ENCODE measurements at places on chromosomes 6 and 20.

- DNase-seq = no peak
Observed at GRCh38 chr6:41814629-41815028, 27.1 kb downstream of the TOMM6 start.

GRCh38 chr6:55433446-55434130, 106.3 kb downstream of the GFRAL start:
- DNase-seq = peak; percentile 37

DNA sequence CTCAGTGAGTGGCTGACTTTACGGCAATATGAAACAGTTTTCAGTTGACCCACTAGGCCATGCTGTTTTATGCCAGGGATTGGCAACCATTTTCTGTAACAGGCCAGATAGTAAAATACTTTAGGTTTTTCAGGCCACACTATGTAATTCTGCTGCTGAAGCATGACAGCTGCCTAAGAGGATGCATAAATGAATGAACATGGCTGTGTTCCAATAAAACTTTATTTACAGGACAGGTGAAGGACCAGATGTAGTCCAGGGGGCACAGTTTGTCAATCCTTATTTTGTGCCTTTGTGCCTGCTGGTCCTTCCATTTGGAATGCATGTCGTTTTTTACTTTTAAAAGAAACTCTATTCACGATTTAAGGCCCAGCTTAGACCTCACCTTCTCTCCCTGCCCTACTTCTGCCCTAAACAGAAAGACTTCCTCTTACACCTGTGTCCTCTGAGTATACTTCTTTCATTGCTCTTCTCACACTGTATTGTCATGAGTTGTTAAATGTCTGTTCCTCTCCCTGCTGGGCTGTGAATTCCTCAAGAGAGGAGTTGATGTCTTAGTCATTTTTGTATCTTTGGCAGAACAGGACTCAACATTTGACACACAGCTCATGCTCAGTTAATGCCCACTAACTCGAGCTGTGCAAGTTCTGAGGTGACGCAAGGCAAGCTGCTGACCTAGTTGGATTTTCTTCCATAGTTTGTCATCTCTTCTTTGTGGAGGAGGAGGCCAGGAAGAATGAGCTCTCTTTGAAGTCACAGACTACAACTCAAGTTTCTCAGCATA, 90.1 kb upstream of the MAP7 start:
- no peak for DNase-seq

- no peak for DNase-seq
Observed at GRCh38 chr6:80403365-80403764, 296.9 kb downstream of the BCKDHB start.

DNA sequence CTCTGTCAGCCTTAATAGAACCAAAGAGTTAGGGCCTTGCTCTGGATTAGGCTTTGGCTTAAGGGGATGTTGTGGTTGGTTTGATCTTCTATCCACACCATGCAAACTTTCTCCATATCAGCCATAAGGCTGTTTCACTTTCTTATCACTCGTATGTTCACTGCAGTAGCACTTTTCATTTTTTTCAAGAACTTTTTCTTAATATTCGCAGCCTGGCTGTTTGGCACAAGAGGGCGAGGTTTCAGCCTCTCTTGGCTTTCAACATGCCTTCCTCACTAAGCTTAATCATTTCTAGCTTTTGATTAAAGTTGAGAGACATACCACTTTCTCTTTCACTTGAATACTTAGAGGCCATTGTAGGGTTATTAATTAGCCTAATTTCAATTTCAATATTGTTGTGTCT, 193.1 kb downstream of the NRN1 start:
- DNase-seq = no peak

DNA sequence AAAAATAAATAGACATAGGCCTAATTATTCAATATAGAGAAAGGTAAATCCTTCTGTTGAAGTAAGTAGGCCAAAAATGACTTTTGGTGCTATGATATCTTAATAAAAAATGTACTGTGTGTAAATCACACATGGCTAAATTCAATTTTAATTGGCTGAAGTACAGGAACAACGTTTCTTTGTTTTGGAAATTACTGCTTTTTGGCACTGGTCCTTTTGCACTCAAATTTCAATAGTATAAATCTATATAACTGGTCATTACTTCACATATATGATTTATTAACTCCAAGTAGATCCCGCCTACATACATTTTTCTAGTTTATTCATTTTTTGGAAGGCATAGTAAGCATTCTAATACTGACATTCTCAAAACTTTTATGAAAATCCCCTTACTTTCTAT, 114.5 kb downstream of the RALGAPA2 start:
- DNase-seq = no peak

Measured in NCI-H446 (cell line).